NCI-H2081 treated with DMSO at 0.1 percent for 48 hours (cell line): ENCODE measurements at places on chromosomes 7 and 10.
A peak's percentile ranks its signal among the peaks of the same experiment; 100 is the strongest.

- no peak for DNase-seq
These were observed 137.7 kb downstream of the CREB5 start for GRCh38 chr7:28549998-28550397.

- DNase-seq, result no peak
These were observed 204.6 kb upstream of the NRP1 start for GRCh38 chr10:33539116-33539515.

- DNase-seq, result no peak
These were observed 168.0 kb downstream of the PTPN20 start for GRCh38 chr10:47079204-47079580.

- no peak for DNase-seq
These were observed 43.1 kb downstream of the BAIAP2L1 start for GRCh38 chr7:98357751-98358161.

- DNase-seq, result no peak
These were observed 41.1 kb downstream of the CPVL start for GRCh38 chr7:29105191-29105590.

- no peak for DNase-seq
These were observed 22.0 kb downstream of the SLC16A9 start for GRCh38 chr10:59687657-59688056.

DNA sequence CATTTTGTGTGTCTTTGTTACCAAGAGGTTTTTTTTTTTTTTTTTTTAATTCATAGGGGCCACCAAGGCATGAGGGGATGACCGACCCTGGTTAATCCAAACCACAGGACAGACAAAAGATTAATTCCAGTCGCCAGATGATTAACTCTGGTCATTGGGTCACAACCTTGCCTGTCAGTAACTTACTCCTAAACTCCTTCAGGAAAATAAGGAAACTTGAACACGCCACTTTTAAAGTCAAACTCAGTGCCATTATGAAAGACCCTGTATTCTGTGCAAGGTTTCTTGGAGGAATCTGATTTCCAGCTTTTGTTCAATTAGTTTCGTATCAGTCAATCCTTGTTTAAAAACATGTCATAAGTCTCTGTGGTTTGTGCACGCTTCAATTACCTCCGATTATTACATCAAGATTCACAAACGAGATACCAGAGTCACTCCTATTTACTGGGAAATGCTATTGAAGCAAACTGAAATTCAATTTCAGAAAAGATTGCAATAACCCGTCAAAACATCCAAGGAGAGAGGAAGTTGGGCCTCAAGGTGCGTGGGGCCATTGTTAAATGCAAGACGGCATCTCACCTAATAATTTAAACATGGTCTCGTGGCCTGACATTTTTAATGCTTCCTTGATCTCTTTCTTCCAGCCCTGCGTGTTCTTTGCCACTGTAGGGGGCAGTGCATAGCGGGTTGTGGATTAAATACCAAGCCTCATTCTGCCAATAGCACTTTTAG is 44.0 kb downstream of the NRP1 start:
- DNase-seq, result no peak

DNA sequence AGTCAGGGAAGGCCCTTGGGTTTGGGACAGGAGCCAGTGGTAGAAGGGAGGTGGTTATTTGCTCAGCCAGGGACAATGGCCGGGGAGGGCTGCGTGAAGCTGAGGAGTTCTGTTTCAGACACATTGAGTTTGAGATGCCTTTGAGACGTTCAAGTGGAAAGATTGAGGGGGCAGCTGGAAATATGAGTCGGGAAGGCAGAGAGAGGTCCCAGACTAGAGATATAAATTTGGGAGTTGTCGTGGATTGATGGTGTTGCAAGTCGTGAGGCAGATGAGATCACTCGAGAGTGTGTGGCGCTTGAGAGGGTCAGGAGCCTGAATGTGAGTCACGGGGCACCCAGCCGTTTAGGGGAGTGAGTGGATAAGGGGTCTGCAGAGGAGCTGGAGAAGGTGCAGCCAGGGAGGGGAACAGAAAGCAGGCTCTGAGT is 73.3 kb downstream of the ZMIZ1 start:
- no peak for DNase-seq

DNA sequence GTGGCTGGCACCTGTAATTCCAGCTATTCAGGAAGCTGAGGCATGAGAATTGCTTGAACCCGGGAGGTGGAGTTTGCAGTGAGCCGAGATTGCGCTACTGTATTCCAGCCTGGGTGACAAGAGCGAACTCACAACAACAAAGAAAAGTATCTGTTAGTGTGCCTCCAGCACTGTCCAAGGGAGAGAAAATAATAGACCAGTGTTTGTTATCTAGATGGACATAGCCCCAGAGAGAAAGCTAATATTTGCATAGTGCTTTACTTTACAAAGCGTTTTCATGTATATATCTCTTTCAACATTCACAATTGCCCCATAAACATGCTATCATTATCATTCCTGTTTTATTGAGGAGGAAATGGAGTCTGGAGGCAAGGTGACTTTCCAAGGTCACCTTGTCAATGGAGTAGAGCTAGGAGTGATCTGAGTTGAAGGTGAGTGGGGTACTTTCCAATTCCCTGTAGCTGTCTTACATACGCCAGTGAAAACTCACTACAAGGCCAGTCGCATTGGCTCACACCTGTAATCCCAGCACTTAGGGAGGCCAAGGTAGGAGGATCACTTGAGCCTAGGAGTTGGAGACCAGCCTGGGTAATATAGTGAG is 49.7 kb upstream of the KIF5B start:
- DNase-seq, result no peak

GRCh38 chr7:106744563-106745091 is 83.7 kb upstream of the CCDC71L start:
- DNase-seq, result no peak

- no peak for DNase-seq
These were observed 59.6 kb downstream of the ZRANB1 start for GRCh38 chr10:125001313-125002046.

GRCh38 chr7:12552876-12553275 is 17.6 kb upstream of the SCIN start:
- DNase-seq, result no peak

- DNase-seq, result no peak
These were observed 32.5 kb downstream of the COL1A2 start for GRCh38 chr7:94426980-94427875.

- no peak for DNase-seq
These were observed 3.4 kb downstream of the NSUN6 start for GRCh38 chr10:18647945-18648344.

- DNase-seq, result no peak
These were observed 5.4 kb downstream of the MBLAC1 start for GRCh38 chr7:100132126-100132525.

GRCh38 chr7:115491744-115492380 is 538.7 kb downstream of the TFEC start:
- DNase-seq, result peak; percentile 64

DNA sequence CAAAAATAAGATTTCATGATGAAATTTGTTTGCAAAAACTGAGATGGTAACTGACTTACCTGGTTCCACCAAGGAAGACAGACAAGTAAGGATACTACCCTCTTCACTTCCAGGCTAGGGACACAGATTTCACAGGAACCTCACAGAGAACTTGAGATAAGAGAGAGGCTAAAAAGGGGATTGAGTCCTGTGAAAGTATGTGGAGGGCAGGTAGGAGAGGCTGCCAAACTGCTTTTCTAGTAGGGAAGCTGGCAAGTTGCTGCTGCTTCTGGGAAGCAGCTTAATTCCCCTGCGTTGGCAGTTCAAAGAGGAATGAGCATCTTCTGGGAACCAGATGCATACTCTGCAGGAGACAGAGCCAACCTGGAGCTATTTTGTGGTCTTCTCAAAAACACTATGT is 841.6 kb downstream of the CCSER2 start:
- no peak for DNase-seq

DNA sequence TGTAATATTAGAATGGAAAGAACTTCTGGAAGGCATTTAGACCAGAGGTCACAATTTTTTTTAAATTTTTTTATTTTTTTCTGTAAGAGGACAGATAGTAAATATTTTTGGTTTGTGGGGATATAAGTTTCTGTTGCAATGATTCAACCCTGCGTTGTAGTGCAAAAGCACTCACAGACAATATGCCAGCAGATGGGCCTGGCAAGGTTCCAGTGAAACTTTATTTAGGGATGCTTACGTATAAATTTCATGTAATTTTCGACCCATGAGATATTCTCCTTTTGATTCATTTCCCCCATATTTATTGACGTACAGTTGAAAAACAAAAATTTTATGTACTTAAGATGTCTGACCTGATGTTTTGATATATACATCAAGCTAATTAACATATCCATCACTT is 72.8 kb upstream of the NMT2 start:
- no peak for DNase-seq

- no peak for DNase-seq
These were observed 296.0 kb upstream of the SP4 start for GRCh38 chr7:21131897-21132296.

- no peak for DNase-seq
These were observed 6.3 kb downstream of the ZNF212 start for GRCh38 chr7:149245744-149246143.

GRCh38 chr10:44673245-44673983 is 237.7 kb upstream of the TMEM72 start:
- no peak for DNase-seq

DNA sequence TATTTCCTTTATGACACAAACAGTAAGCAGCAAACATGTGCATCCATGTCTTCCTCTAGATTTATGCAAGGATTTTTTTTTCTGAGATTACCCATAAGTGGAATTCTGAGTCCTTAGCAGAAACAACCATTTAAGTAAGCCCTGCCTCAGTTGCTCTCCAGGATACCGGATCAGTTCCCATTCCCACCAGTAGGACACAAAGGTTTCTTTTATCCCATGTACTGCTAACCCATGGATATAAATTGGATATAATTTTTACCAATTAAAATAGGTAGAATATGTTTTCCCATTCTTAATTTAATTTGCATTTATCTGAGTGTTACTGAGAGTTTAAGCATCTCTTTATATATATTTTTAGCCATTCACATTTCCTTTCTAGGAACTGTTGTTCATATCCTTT is 280.9 kb downstream of the FGFR2 start:
- no peak for DNase-seq

DNA sequence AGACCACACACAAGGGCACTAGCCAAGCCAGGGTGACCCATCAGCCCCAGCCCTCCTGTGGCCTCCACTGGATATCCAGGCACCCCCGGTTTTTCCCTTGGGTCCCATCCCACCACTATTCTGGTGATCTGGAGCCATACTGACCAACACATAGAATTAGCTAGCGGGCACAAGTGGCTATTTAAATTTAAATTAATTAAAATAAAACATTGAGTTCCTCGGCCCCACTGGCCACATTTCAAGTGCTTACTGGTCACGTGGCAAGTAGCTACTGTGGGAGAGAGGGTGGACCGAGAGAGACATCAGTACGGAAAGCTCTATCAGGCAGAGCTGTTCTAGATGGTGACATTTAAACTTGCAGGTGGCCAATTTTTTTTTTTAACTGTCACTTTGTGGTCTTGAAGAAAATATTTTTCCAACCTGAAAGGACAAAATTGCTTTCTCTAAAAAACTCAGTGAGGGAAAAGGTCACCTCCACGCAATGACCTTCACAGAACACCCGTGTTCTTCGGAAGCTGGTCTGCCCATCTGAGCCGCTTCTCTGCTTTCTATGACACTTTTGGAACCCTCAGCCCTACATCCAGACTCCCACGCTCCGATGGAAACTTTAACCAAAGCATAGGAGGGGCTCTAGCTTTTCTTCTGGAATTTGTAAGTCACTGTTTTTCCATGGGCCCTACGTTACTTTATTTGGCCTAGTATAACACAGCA is 30.0 kb downstream of the HIPK2 start:
- DNase-seq, result no peak

DNA sequence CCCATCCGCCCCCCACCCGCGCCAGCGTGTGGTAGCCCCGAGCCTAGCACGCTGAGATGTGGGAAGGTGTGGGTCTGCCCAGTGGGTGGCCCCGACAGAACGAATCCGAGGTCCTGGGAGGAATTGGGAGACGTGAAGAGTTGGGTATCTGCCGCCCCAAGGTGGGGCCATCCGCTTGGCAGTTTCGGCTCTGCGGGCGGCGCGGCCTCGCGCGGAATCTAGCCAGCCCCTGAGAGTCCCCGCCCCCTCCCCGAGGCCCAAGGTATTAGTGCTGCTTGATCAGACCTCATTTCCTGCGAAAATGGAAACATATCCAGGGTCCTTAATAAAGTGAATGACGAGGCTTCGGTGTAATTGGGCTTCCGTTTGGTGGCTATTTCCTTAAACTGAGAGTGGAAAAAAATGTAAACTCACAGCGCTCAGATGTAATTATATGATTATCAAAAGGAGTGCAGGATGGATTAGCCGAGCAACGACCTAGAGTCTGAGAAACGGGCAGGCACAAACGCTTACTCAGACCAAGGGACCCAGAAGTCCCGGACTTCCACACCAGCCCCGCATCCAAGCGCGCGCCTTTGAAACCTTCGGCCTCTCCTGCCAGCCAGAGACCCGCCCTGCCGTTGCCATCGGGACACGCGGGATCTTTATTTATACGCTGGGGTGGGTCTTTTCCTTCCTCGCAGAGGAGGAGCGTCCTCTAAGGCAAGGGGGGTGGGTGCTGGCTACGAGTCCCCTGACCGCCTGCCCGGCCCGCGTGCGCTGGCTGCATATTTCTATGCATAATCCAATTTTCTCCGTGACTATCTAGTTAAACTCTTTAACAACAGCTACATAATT is 12.8 kb downstream of the LBX1 start:
- no peak for DNase-seq

DNA sequence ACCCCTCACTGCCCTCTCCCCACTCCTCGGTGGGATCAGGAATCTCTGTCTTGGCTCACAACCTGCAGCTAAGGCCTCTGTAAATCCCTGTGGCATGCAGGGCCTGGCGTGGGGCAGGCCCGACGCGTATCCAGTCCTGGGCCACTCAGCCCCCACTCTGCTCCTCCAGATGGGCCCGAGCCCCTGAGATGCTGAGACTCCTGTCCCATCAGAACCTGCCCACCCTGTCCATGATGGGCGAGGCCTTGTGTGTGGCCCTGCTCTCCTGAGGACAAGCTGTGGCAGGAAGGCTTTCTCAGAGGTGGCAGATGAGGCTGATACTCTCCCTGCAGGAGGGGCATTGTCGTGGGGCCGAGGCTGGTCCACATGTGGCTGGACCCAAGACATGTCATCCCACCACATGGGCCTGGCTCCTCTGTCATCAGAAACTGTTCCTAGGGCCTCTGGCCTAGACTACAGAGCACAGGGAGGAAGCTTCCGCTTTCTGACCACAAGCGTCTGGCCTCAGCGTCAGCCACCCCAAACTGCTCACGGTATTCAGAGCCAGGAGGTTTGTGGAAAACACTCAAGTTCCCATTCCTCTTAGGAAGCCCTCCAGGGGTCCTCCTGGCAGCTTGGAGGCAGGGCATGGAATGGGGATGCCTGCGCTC is 6.0 kb downstream of the ALOX5 start:
- no peak for DNase-seq

GRCh38 chr10:70461397-70462348 is 16.9 kb upstream of the PALD1 start:
- DNase-seq, result no peak

DNA sequence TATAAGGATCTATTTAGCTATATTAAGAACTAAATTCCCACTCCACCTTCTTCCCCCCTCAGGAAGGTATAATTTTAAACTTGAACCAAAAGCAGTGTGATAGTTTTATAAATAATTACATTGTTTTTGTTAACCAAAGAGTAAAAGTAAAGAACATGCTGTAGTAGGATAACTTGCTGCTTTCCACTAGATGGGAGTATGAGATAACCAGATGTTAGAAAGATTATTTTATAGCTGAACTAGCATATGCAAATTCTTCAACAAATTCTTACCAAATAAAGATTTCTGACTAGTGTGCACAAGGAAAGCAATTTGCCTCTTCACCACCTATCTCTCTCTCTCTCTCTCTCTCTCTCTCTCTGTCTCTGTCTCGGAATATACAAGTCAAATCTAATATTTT is 31.8 kb downstream of the TES start:
- no peak for DNase-seq

- no peak for DNase-seq
These were observed 3.1 kb downstream of the CADPS2 start for GRCh38 chr7:122883049-122883680.
